ENCODE measurements at places on chromosomes 3 and 15. TPM values are rescaled to one million over a fixed set of nuclear protein-coding genes. Genes with fewer than 3 reads are reported as not detected.

SLC27A2 gene
- 3.2 TPM for total RNA-seq

PHLDB2 gene
- 66.8 TPM for total RNA-seq

HCLS1 gene
- 35.4 TPM for total RNA-seq

TOPAZ1 gene
- not detected for total RNA-seq

TYRO3 gene
- 13.3 TPM for total RNA-seq

CYP8B1 gene
- total RNA-seq = not detected

RBMS3 gene
- 70.0 TPM for total RNA-seq

SLITRK3 gene
- total RNA-seq = 2.9 TPM

UBP1 gene
- 52.1 TPM for total RNA-seq

IQCF5 gene
- not detected for total RNA-seq

NAALADL2 gene
- total RNA-seq = 12.5 TPM

TTC23 gene
- 64.1 TPM for total RNA-seq

DISP2 gene
- 0.74 TPM for total RNA-seq

BCHE gene
- 2.9 TPM for total RNA-seq

CADM2 gene
- 3.7 TPM for total RNA-seq

VILL gene
- total RNA-seq = 7.9 TPM

FES gene
- 47.4 TPM for total RNA-seq

WNT5A gene
- 52.3 TPM for total RNA-seq

GOLGA6D gene
- total RNA-seq = not detected

CTXN2 gene
- not detected for total RNA-seq

KBTBD13 gene
- not detected for total RNA-seq

CYP1A2 gene
- total RNA-seq = not detected

MASP1 gene
- 172 TPM for total RNA-seq

SPATA12 gene
- total RNA-seq = not detected

ALDH1A3 gene
- total RNA-seq = 62.9 TPM

SIDT1 gene
- total RNA-seq = 44.0 TPM

All from vagina (tissue), 2 donors.